ENCODE measurements at places on chromosomes 2 and 18.

GRCh38 chr2:165149439-165149838 is 54.4 kb downstream of the SCN3A start:
- H3K36me3 ChIP-seq: no peaks in the 10 kb centered on the region
- no peak for DNase-seq
- no peak overlapping the region for H3K4me3 ChIP-seq
- no peak overlapping the region for H3K27ac ChIP-seq
- H3K27me3 ChIP-seq: peaks cover 16% of the 10 kb centered on the region

DNA sequence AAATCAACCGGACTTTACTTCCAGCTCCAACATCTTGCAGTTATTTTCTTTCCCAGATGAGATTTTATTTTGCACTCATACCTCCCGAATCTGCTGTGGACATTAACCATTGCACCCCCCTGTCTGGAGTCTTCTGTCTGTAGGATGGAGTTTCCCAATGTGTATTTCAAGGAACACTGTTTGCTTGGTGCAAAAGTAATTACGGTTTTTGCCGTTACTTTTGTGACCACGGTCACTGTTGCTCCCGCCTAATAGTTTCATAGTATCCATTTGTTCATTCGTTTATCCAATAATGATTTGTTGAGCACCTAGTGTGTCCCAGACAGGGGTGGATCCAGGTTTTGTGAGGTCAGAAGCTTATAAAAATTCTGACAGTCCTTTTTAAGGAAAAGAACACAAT is 90.3 kb upstream of the BCL11A start:
- DNase-seq: no peak
- H3K4me3 ChIP-seq: no peak overlapping the region
- no peak overlapping the region for H3K27ac ChIP-seq
- no peaks in the 10 kb centered on the region for H3K36me3 ChIP-seq
- no peaks in the 10 kb centered on the region for H3K4me1 ChIP-seq
- no peaks in the 10 kb centered on the region for H3K27me3 ChIP-seq

GRCh38 chr18:66582211-66582610 is 21.7 kb downstream of the CDH19 start:
- H3K4me3 ChIP-seq: no peak overlapping the region
- no peak for DNase-seq
- H3K4me1 ChIP-seq: no peaks in the 10 kb centered on the region
- H3K27ac ChIP-seq: no peak overlapping the region
- no peaks in the 10 kb centered on the region for H3K27me3 ChIP-seq

DNA sequence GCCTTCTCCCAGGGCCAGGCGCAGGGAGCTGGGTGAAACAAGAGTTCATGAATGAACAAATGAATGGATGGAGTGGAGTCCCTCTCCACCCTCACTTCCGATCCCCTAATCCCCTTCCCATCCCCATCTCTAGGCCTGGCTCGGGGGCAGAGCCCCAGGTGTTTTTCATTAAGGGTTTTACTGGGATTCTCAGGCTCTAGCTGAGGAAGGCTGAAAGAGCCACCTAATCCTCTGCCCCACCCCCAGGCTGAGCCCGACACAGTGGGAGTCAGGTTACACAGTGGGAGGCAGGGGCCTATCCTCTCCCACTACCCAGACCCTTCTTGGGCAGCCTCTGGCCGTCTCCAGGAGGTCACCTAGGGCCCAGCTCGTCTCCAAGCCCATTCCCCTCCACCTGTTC is 36.1 kb downstream of the SDC1 start:
- no peaks in the 10 kb centered on the region for H3K4me1 ChIP-seq
- peaks cover 8% of the 10 kb centered on the region for H3K27me3 ChIP-seq
- no peak overlapping the region for H3K27ac ChIP-seq
- no peak for DNase-seq
- H3K4me3 ChIP-seq: no peak overlapping the region
- H3K36me3 ChIP-seq: no peaks in the 10 kb centered on the region
